Activated CD4-positive, alpha-beta T cell treated with anti-CD3 and anti-CD28 coated beads, Interleukin-2, amount 50 U/mL, for 1 hour (primary cell): ENCODE measurements at places on chromosomes 5 and 9.
A peak's percentile ranks its signal among the peaks of the same experiment; 100 is the strongest.

DNA sequence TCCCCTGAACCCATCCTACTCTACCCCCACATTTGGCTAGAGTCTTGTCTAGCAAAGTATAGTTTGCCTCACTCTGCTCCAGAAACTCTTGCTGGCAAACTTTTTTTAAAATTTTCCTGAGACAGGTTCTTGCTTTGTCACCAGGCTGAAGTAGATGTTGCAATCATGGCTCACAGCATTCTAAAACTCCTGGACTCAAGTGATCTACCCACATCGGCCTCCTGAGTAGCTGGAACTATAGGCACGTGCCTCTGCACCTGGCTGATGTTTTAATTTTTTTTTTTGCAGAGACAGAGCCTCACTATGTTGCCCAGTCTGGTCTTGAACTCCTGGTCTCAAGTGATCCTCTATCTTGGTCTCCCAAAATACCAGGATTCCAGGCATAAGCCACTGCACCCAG lies 175.8 kb upstream of the FBXL17 start:
- DNase-seq = no peak

GRCh38 chr5:98314292-98314691 lies 459.2 kb upstream of the RGMB start:
- DNase-seq = no peak

GRCh38 chr9:132878695-132879456 lies at the start of gene SPACA9:
TSS of gene SPACA9 (plus strand) at chr9:132878898. CDS start at chr9:132883948, 5,050 bp downstream.
- peak; percentile 21 for DNase-seq

- no peak for DNase-seq
Observed at GRCh38 chr5:90641528-90641927, 82.9 kb downstream of the ADGRV1 start.

DNA sequence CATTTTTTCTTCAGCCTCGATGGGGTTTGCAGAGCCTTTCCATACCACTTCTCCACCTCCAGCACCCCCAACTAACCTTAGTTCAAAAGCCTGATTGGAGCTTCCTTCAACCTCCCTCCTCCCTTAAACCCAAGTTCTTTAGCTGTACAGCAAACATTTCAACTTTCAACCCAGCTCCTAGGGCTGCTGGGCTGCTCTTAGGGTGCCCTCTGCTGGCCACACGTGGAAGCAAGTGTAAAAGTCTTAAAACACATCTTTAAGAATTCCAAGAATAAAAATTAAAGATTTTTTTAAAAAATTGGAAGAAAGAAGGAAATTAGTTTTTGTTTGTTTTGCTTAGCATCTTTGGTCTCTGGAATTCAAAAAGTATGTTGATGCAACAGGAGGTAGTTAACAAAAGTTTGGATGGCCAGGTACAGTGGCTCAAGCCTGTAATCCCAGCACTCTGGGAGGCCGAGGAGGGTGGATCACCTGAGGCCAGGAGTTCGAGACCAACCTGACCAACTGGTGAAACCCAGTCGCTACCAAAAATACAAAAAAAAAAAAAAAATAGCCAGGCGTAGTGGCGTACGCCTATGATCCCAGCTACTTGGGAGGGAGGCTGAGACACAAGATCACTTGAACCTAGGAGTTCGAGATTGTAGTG lies 15.5 kb upstream of the HSD17B3 start:
- peak; percentile 16 for DNase-seq

GRCh38 chr5:139205124-139205523 lies 7.0 kb upstream of the SIL1 start:
- no peak for DNase-seq

DNA sequence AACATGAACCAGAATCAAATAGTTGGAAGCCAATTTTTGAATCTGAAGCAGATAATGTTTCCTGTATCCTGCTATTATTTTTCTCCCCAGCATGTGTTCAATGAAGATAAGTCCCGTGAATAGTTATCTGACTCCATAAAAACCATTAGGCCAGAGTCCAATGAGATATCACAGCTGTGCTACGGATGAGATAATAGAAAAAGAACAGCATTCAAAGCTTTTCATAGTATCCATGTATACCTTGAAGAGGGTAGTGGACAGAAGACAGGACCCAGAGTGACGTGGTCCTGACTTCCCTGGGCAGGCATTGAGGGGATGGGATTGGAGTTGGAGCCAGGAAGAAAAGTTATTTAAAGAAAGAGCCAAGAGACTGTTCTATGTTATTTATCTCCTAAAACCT lies 50.7 kb upstream of the C6 start:
- DNase-seq = no peak

DNA sequence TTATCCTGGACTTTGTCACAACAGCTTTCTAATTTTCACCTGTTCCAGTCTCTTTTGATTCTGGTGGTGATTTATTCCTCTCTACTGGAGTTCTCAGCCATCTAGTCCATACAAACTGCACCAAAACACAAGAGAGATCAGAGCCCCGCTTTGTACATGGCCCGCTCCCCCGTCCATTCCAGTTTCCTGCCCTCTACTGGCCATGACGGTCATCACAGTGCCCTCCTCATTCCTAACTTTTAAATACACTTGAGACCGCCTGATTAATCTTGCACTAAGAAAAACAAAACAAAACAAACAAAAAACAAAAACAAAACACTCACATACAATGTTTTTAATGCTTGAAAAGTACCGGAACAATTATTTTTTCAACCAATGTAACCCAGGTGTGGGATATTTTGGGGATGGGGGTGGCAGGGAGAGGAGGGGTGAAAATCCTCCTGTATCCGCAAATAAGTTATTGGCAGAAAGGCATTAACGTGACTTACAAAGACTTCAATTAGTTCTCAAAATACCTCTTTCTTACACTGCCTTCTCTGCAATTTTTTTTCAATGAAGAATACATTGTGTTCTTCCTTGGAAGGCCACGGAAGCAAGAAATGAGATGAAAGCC lies 84.8 kb upstream of the PAM start:
- no peak for DNase-seq

DNA sequence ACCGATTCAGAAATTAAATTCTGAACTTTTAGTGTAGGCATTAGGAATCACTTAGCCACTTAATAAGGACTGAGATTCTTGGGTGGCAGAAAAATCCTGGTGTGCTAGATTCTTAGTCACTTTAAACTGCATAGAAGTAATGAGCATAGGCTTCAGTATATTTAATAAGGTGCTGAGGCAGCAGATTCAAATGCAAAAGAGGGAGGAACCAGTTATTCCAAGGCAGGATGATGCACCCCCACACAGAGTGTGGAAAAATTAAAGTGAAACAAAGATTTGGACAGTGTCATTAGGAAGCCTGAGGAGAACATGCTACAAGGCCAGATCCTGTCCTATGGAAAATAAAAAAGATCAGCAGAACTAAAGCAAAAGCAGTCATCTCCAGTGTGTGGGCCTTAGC lies 217.7 kb downstream of the PJA2 start:
- no peak for DNase-seq

DNA sequence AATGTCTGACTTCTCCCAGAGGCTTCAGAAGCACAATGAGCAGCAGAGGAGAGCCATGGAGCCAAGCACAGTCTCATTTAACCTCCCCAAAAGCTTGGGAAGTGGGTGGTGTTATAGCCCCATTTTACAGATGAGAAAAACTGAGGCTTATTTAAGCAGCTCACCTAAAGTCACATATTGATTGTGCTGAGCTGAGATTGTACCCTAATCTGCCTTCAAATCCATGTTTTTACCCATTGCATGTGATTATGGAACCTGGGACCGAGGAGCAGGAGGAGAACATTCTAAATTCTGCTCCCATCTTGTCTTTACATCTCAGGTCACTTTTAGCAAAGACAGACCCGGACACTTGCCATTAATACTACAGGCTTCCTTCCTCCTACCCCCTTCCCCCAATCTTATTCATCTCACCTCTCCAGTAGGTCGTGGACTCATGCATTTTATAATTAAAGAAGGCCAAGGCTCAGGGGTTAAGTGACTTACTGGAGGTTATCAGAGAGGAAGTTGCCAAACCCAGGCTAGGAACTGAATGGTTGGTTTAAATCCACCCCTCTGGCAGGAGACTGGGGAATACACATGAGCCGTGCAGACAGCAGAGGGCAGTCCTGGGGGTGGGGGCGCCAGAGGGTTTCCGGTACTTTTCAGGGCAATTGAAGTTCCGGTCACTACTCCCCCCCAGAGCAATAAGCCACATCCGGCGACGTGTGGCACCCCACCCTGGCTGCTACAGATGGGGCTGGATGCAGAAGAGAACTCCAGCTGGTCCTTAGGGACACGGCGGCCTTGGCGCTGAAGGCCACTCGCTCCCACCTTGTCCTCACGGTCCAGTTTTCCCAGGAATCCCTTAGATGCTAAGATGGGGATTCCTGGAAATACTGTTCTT lies 51.0 kb upstream of the IL17B start:
- DNase-seq = no peak

- DNase-seq = no peak
Observed at GRCh38 chr5:172729588-172729987, 41.4 kb downstream of the DUSP1 start.

DNA sequence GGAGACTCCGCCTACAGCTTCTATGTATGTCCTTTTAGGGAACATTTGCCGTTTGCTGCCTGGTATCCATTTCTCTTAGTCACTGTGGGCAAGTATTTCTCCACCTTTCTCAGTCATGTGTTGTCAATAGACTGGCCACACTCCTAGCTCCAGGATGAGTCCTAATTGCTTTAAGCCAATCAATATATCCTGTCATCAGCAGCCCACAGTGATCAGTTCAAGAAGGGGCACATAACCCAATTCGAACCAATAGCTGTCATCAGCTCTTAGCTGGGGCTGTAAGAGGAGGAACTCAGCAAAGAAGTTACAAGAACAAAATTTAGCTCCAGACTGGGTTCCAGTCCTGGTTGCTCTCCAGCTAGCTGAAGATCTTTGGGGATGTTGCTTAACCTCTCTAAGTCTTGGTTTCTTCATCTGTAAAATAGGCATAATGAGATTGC lies 70.7 kb upstream of the MAN2A1 start:
- DNase-seq = no peak

DNA sequence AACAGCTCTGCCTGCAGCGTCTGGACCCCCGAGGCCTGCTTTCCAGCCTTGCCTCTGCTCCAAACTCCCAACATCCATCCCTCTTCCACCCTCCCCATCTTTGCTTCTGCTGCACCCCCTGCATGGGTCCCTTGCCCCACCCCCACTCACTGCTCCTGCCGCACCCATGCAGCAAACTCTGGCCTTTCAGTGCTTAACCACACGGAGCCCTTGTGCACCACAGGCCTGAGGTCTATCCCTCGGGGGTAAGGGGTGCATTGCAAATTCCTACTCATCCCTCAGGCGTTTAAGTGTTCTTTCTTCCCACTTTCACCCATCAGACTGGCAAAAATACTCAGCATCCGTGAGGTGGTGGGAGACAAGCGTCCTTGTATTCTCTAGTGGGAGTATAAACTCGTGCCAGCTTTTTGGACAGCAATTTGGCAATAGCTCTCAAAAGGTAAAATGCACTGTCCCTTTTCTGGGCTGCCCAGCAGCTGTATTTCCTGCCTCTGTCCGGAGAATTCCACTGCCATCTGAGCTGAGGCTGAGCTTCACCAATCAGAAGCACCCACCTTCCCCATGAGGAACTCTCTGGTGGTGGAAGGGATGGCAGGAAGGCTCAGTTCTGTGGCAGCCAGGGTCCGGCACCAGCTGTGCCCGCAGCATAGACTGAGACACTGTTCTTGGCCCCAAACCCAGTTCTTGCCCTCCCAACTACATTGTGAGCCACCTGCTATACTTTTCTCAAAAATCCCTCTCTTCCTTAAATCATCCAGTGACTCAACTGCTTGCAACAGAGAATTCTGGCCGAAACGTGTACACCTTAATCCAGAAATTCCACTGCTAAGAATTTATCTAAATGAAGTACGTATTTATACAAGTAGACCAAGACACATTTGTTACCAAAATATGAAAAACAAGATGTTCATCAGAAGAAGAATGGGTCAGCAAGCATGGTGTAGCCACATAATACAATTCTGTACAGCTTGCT lies 15.0 kb downstream of the PSMB7 start:
- no peak for DNase-seq
